ENCODE measurements at places on chromosomes 5 and 9.

GRCh38 chr5:140174465-140175366 is at the start of gene CYSTM1:
CYSTM1 (plus strand) TSS chr5:140175188; CDS start chr5:140194466, 19,278 bp downstream.
- DNase-seq = peak; percentile 90

GRCh38 chr5:146815411-146815810 is 63.1 kb downstream of the PPP2R2B start:
- DNase-seq = no peak

- DNase-seq = no peak
Measured at GRCh38 chr5:141585594-141585993, 33.2 kb downstream of the DIAPH1 start.

DNA sequence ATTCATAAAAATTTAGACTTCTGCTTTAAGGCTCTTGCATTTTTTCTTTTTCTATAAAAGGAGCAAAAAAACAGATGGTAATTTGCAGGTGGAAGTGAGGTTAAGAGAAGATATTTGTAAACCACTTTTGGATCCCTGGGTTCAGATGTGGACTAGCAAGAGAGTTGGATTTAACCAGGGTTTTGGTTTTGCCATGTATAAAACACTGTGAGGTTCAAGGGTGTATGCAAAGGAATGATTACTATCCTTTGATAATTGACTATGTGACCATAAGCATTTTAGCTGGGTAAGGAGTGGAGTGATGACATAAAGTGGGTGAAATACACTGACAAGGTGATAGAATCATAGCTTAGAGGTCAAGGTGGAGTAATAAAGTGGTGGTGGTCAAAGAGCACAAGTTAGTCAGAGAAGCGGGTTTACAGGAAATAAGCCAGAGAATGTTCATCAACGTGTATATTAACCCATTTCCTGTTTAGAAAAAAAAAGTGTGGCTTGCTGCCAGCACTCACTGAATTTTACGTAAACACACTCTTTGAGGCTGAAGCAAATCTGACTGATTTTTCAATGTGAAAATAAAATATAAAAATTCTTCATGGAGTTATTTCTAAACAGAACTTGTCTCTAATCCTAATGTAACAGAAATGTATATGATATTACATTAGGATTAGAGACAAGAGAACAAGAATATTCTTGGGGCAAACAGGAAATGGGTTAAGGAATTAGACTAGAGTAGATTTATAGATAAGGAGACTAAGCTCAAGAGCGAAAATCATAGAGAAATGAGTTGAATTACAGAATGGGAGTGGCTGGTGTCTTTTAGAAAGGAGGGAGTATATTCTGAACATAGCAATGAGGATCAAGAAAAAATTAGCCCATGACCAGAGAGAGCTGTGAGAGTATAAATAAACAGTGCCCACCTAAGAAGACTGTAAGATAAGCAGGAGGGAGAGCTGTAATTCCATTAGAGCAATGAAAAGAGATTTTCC is 74.5 kb downstream of the CDKN2A start:
- peak; percentile 82 for DNase-seq

GRCh38 chr9:116941266-116941665 is 254.2 kb downstream of the TRIM32 start:
- no peak for DNase-seq

DNA sequence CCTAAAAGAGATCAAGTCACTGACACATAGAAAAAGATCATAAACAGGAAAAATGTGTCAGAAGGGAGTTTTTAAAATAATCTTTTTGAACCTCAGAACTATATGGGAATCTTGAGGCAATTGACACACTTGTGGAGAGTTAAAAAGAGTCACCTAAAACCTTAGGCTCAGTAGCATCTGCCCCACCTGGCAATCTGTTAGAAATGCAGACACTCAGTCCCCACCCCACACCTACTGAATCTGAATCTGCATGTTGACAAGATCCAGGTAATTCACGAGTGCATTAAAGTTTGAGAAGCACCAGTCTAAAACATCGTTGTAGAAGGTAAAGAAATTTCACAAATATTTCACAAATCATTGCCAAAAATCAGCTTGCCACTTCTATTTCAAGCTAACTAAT is 388.3 kb downstream of the NR2F1-AS1 start:
- no peak for DNase-seq

DNA sequence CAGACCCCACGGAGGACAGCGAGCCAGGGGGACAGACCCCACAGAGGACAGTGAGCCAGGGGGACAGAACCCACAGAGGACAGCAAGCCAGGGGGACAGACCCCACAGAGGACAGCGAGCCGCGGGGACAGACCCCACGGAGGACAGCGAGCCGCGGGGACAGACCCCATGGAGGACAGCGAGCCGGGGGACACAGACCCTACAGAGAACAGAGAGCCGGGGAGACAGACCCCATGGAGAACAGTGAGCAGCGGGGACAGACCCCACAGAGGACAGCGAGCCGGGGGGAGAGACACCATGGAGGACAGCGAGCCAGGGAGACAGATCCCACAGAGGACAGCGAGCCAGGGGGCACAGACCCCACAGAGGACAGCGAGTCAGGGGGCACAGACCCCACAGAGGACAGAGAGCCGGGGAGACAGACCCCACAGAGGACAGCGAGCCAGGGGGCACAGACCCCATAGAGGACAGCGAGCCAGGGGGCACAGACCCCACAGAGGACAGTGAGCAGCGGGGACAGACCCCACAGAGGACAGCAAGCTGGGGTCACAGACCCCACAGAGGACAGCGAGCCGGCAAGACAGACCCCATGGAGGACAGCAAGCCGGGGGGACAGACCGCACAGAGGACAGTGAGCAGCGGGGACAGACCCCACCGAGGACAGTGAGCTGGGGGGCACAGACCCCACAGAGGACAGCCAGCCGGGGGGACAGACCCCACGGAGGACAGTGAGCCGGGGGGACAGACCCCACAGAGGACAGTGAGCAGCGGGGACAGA is 4.4 kb upstream of the ZDHHC11 start:
- DNase-seq = no peak
